NCI-H526 (cell line): ENCODE measurements at places on chromosomes 1 and 21.

DNA sequence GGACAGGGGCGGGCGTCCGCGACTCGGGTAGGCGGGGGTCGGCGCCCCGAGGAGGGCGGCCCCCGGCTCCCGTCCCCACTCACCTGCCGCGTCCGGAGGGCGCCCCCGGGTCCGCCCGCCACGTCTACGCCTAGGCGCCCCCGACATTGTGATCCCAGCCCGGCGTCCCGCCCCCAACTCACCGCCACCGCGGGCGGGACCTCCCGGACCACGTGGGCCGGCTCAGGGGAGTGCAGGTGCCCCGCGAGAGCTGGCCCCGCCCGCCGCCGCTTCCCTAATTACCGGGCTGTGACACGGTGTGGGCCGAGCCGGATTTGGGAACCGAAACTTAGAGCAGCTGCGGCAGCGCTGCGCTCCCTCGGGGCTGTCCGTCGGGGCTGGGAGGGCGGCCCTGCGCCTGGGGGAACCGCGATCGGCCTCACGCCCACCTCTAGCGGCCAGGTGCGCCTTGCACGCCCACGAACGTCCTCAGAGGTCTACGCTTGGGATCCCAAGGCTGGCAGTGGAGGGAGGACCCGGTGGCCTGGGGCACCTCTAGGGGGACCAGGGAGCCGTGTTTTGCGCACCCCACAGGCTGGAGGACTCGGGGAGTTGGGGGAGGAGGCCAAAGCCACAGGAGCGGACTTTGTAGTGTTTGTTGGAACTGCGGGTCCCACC, 521 bp upstream of the NADK start:
- DNase-seq: peak; percentile 87

GRCh38 chr1:35555601-35556477, 1.4 kb downstream of the KIAA0319L start:
- no peak for DNase-seq

- DNase-seq: peak; percentile 23
These were observed 61.9 kb downstream of the SYF2 start for GRCh38 chr1:25170439-25170838.

- DNase-seq: no peak
These were observed 346.2 kb upstream of the SNX7 start for GRCh38 chr1:98315309-98315708.

DNA sequence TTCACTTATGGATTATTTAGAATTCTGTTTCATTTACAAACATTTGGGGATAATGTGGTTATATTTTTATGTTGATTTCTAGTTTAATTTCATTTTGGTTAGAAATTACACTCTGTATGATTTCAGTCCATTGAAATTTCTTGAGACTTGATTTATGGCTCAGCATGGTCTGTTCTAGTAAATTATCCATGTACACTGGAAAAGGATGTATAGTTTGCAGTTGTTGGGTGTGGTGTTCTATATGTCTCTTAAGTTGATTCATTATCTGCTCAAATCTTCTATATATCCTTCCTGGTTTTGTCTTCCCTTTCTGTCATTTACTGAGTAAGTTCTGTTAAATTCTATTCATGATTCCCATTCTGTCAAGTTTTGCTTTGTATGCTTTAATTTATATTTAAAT, 52.3 kb downstream of the RAP1A start:
- DNase-seq: no peak

DNA sequence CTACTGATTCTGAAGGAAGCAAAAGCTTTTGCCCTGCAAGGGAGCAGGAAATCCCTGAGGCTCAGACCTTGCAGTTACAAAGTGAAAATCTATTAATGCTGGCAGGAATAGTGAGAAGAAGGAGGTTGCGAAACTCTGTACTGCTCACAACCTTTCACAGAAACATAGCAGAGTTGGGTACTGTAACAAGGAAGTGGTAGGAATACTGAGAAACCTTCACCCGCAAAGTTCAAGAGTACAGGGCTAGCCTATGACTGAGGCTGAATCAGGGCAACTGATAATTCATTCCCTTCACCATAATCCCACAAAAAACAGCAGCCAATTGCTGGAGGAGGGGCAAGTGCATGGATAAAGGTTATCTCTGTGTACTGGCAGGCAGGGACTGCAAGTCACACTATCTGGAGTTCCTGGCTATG, 23.9 kb upstream of the KCTD3 start:
- DNase-seq: no peak

DNA sequence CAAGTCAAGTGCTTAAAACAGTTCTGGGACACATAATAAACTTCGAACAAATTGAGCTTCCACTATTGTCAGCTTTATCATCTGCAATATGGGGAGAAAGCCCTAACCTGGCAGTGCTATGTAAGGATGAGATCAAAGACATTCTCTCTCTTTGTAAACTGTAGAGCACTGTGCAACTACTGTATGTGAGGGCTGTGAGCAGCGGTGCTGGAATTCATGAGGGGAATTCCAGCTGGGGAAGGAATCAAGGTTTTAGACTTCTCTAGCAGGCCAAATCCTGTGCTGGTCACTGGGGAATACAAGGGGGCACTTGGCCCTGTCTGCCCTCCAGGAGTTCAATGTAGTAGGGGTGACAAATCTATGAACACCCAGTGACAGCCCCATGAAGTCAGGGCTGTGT, 9.3 kb downstream of the FAM151A start:
- no peak for DNase-seq

GRCh38 chr1:200376528-200376927, 33.3 kb downstream of the ZNF281 start:
- no peak for DNase-seq

DNA sequence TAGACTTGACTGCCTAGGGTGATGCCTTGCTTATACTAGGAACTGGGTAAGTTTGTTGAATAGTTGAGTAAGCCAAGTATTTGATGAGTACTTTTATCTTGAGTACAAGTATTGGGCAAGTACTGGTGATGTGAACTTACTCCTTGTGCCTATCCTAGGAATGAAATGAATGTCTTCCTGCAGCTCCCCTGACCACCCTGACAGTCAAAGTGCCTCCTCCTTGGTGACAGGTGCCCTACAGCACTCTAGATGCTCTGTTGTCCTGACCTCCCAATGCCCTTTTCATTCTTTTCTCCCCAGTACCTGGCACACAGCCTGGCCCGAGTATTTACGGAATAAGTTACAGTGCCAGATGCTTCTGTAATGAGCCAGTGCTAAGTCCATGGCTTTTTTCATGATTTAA, 25.5 kb downstream of the PCSK9 start:
- DNase-seq: no peak

- DNase-seq: no peak
These were observed 307.0 kb downstream of the ZP4 start for GRCh38 chr1:237583756-237584155.

- DNase-seq: no peak
These were observed 30.5 kb downstream of the CLSTN1 start for GRCh38 chr1:9793291-9793690.

- no peak for DNase-seq
These were observed 9.6 kb upstream of the GPR37L1 start for GRCh38 chr1:202112859-202113689.

DNA sequence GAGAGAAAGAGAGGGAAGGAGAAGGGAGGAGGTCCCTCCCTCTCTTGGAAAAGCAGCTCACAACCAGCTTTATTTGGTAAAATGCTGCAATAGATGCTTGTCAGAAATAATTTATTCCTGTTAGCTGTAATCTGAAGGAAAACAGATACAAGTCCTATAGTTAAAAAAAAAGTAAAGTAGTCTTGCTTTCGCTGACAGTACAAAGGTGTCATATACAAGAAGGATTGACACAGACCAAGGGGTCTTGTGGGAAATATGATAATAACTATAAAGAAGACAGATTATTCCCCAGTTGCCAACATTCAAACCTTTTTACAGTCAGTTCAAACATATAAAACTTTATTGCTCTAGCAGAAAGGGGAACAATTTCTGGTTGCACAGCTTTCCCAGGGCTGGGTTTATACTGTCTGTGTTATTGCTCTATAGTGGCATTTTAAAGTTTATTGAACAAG, 145.0 kb downstream of the PBX1 start:
- no peak for DNase-seq

DNA sequence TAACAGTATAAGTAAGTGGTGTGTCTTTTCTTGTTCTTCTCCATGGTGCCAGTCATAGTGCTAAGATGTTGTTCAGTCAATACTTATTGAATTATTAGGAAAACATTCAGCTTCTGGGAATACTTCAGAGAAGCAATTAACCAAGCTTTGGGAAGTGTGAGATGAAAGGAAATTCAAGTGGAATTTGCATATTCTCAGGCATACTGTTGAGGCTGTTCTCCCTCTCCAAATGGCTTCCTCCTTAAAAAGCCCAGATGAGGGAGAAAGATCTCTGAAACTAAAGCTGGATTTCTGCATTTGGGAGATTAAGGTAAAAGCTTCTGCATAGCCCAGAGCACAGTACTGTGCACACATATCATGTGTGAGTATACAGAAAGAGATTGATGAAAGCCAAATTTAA, 73.4 kb downstream of the MACF1 start:
- DNase-seq: peak; percentile 18

DNA sequence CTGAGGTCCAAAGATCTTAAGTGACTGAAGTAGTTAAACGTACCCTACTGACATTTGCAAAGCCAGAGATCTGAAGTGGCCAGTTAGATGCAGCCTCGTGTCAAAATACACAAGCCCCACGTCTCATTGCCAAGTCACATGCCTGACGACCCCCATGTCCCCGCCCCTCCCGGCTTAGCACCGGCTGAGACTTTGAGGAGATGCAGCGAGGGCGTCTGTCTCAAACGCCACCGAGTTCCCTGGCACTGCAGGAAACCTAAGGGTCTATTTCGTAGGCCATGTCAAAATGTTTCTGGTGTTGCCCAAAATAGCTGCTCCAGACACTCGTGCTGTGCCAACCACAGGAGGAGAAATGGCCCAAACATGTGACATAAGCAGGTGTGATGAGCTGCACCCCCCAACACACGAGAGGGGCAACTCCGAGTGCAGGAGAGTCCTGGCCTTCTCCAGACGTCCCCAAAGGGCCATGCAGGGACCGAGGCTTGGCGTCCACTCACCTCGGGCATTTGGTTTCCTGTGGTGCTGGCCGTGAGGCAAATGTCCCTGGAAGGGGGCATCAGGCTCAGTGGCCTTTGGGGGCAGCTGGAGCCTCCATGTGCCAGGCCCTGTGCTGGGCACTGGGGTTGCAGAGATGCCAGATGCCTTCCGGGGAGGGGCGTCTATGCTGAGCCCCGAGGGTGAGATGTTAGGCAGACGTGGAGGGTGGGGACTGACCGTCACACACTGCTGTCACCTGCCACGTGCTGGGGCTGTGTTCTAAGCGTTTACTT, 67.0 kb downstream of the MATN1 start:
- DNase-seq: no peak

GRCh38 chr1:46497665-46498064, 8.0 kb downstream of the DMBX1 start:
- no peak for DNase-seq

DNA sequence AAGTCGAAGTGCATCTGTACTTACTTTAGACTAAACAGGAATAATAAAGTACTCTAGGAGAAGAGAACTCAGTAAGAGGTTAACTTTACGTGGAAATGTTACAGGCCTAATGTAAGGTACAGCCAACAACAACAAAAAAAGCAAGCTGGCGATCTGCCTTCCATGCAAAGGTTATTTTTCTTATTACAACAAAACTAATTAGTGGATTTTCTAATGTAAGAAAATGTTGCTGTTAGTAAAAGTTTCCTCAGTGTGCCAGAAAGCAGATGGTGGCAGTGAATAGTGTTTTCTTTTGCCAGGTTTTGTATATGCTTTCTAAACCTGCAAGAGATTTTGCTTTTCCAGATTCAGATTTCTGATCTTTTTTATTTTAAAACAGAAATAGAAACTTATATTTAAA, 179.2 kb downstream of the NFIA start:
- no peak for DNase-seq

GRCh38 chr1:171985639-171986038, 144.3 kb downstream of the DNM3 start:
- DNase-seq: peak; percentile 25

DNA sequence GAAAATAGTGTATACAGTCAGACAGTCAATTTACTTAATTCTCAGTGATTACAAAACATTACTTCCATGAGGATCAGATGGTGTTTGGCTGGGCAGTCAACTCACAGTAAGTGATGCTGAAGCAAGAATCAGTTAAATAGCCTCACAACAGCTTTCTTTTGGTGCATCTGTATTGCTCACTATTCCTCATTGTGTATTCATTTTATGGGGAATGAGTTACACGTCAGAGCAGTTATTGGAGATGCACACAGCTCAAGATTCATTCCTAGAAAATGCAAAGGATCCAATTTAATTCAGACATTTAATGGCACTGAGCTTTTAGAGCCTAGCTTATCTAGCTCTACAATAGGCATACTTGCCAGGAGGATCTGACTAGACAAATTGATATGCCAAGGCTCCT, 150.6 kb downstream of the HS2ST1 start:
- DNase-seq: no peak

DNA sequence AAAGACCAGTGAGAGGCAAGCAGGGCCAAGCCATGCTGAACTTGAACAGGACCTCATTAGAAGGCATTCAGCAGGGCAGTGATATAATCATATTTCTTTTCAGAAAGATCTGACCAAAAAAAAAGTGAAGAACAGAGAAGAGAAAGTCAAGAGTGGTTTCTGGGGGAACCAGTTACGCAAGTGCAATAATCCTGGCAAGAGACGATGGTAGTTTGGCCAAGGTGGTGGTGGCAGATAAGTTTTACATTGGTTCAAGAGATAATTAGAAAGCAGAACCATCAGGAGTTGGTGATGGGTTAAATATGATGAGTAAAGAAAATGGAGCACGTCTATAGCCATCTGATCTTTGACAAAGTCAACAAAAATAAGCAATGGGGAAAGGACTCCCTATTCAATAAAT, 54.3 kb downstream of the ZSWIM5 start:
- no peak for DNase-seq

DNA sequence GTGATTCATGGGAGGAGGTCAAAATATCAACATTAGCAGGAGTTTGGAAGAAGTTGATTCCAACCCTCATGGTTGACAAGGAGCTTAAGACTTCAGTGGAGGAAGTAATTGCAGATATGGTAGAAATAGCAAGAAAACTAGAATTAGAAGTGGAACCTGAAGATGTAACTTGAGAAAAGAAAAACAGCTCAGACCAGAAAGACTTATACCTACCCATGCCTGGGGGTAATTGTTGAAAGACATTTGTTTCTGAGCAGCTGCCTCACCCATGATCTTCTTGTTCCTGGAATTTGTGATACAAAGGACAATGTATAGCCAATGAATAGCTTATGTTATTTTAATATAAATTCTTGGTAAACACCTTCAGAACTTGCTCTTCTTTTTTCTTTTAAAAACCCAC, 128.6 kb downstream of the LRIG2 start:
- no peak for DNase-seq

- DNase-seq: no peak
These were observed 834.2 kb upstream of the CXADR start for GRCh38 chr21:16678429-16679160.

- DNase-seq: no peak
These were observed 15.5 kb upstream of the FAM131C start for GRCh38 chr1:16088996-16089395.

GRCh38 chr1:244095529-244095911, 44.4 kb downstream of the ZBTB18 start:
- DNase-seq: no peak

- DNase-seq: no peak
These were observed 18.8 kb downstream of the ADGRB2 start for GRCh38 chr1:31745096-31745945.

GRCh38 chr1:36864182-36864822, 170.0 kb downstream of the GRIK3 start:
- peak; percentile 58 for DNase-seq
